Activated CD4-positive, alpha-beta T cell treated with anti-CD3 and anti-CD28 coated beads for 4 hours (primary cell): ENCODE measurements at places on chromosomes 12 and 14.

DNA sequence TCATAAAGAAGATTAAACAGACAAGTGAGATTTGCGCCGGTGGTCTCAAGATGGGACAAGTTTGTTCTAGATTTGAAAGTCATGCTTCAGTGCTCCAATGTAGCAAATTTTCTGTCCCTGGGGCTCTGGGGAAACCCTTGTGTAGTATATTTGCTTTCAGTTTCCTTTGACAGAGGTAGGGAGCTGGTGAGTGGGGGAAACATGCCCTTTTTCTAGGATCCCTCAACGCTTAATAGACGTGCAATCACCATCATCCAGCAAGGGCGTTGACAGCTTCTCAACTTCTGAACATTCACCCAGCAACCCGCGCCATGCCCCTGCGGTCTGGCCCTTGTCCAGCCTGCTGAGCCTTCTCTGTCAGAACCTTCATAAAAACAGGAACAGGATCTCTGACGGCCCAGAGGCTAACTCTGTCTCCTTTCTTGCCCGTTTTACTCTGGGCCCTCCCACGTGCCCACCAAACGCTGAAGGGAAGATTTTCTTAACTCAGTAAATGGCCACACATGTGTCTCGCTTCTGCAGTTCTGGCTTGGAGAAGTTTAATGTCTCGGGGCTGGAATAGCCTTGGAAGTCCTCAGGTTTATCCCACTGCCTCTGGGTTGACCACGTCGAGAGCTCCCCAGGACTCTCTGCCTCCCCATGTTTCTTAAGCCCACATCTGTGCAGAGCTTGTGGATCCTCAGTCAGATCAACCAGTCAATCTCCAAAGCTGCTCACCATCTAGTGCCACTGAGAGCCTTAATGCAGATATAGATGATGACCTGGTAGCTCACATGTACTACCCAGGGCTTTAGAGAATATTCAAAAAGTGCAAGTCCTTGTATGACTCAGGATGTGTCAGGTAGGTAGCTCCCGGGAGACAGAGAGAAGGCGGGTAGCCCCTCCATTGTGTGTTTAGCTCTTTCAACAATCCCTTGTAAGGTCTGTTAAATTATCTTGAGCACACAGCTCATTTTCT, 58.1 kb upstream of the CCND2 start:
- peak; percentile 14 for DNase-seq

- DNase-seq: no peak
Measured at GRCh38 chr14:32588448-32589320, 259.6 kb downstream of the AKAP6 start.

DNA sequence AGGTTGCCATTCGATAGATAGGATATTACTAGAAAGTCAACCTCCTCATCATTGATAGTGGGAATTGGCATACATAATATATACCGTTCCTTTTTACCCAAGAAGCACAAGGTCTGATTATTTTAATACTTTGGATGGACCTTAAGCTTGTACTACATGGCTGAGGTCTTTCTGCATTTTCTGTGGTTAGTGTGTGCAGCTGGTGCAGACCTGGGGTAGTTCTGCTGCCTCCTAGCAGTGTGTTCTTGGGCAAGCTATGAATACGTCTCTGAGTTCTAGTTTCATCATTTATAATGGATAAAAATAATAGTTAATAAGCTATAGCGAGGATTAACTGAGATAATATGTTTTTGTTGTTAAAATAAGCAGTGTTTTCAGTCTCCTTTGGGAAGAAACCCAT, 2.2 kb downstream of the ZDHHC17 start:
- no peak for DNase-seq

- no peak for DNase-seq
Measured at GRCh38 chr14:85948153-85948552, 418.2 kb downstream of the FLRT2 start.

DNA sequence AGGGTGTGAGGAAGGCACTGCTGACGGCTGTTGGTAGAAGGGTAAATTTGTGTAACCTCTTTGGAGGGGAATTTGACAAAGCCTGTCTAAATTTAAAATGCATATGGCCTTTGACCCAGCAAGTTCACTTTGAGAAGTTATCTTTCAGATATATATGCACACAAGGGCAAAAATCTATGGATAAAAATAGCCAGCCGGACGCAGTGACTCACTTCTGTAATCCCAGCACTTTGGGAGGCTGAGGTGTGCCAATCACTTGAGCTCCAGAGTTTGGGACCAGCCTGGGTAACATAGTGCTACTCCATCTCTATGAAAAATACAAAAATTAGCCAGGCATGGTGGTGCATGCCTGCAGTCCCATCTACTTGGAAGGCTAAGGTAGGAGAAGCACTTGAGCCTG, 13.4 kb downstream of the UBC start:
- DNase-seq: no peak

- no peak for DNase-seq
Measured at GRCh38 chr14:65259000-65259399, 153.5 kb upstream of the FUT8 start.

DNA sequence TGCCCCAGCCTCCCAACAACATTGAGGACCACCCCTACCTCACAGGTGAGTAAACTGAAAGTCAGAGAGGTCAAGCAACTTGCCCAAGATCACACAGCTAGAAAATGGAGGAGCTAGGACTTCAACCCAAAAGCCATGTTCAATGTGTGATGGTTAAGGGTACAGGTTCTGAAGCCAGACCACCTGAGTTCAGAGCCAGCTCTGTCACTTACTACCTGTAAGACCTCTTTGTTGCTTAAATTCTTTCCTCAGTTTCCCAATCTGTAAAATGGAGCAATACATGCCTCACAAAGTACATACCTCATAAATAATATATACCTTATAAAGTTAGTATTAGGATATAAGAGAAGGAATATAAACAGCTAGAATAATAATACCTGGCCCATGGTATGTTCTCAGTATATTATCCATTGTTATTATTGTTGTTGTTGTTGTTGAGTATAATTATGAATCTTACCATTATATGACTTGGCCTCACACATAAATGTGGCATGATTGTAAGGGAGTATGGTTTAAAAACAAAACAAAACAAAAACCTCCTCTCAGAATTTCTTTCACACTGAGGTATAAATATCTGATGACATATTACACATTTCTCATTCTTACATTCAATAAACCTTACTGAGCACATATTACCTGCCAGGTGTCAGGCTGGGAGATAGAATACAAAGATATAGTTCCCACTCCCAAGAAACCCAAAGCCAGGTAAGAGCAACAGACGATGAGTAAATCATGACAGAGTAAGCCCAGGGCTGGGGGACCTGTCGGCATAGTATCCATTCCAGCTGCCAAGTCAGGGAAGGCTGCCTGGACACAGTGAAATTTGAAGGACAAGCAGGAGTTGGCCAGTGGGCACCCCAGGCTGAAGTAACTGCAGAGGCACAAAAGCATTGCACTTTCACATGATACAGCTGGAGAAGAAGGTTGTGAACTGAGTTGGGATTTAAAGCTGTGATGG, 19.6 kb downstream of the CMKLR1 start:
- DNase-seq: no peak

- no peak for DNase-seq
Measured at GRCh38 chr12:8987685-8988084, 1.7 kb upstream of the KLRG1 start.

DNA sequence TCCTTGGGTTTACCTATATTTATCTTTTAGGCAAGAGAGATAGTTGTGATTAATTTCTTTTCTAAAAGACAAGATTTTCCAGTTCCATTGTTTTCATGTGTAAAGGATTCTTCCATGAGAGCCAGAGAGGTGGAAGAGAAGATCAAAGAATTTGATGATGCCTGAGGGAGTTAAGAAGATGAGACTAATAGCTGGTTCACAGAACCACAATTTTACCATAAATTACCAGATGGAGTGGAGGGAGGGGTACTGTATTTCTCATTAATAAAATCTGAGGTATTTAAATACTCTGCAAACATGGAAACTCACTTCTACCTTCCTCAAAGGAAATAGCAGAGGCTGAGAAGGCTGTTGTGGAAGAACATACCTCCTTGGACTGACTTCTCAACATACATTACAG, 34.6 kb downstream of the ALKBH1 start:
- no peak for DNase-seq

GRCh38 chr12:116337312-116337711, 59.8 kb upstream of the MED13L start:
- no peak for DNase-seq

DNA sequence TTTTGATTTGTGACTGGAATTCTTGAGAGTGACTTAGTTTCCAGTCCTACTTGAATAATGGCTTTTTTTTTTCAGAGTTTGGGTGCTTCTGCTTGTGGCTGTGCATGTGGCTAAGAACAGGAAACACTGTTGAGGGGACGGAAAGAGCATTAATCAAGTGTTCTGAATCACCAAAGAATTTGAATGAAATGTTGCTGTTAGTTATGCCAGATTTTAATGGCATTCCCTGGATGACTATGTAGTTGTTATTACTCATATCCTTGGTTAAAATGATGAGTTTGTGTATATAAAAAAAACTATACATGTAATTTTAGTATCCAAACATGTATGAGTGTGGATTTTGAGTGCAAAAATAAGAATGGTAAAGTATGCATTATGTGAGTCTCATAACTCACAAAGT, 347.9 kb downstream of the BCAT1 start:
- no peak for DNase-seq

DNA sequence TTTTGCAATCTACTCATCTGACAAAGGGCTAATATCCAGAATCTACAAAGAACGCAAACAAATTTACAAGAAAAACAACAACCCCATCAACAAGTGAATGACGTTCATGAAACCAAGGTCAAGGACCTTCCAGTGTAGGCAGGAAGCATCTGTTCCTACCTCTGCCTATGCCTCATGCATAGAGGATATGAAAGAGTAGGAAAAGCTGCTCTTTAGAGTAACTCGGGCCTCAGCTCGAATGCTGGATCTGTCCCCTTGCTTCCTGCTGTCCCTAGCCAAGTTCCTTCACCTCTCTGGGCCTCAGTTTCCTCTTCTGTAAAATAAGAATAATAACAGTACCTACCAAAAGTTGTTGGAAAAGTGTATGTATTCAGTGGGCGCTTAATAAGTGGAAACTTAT, 65.0 kb downstream of the FOXN4 start:
- no peak for DNase-seq

- no peak for DNase-seq
Measured at GRCh38 chr12:29741342-29742241, 42.1 kb downstream of the TMTC1 start.

GRCh38 chr12:53380794-53381730, 1.1 kb downstream of the SP1 start:
- DNase-seq: no peak

DNA sequence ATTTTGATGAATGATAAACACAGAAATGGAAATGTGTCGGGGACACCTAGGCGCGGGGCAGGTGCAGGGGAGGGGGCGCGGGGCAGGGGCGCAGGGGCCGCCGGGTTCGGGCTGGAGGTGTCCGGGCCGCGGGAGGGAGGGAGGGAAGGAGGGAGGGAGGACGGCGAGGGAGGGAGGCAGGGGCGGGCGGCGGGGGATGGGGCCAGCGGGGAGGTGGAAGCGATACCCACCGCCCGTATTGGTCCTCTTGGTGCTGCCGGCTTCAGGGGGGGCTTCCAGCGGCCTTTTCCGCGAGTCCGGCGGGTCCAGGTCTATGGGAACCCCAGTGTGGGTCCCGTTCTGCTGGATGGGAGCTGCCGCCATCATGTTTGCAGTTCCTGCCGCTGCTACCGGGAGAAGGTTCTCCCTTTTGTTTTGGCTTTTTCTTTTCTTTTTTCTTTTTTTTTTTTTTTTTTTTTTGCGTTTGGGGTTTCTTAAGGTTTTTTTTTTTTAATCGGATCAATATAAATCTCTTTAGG, 703 bp downstream of the NOVA1 start:
- no peak for DNase-seq

- no peak for DNase-seq
Measured at GRCh38 chr14:71619472-71619871, 312.8 kb upstream of the RGS6 start.

DNA sequence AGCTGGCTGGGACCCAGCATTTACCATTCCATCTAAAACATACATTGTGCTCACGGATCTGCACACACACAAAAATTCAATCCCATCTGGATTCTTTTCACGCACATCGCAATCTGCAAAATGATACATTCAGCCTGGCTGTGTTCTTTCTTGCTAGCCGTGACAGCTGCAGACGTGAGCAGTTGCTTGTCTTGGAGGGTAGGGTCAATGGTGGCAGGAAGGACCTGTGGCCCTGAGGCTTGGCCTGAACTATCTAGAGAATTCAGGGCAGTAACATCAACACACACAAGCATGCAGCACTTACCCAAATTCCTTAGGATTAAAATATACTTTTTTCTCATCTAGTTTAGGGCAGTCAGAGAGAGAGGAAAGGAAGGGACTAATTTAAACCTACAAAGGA, 72.0 kb downstream of the DICER1 start:
- DNase-seq: no peak

DNA sequence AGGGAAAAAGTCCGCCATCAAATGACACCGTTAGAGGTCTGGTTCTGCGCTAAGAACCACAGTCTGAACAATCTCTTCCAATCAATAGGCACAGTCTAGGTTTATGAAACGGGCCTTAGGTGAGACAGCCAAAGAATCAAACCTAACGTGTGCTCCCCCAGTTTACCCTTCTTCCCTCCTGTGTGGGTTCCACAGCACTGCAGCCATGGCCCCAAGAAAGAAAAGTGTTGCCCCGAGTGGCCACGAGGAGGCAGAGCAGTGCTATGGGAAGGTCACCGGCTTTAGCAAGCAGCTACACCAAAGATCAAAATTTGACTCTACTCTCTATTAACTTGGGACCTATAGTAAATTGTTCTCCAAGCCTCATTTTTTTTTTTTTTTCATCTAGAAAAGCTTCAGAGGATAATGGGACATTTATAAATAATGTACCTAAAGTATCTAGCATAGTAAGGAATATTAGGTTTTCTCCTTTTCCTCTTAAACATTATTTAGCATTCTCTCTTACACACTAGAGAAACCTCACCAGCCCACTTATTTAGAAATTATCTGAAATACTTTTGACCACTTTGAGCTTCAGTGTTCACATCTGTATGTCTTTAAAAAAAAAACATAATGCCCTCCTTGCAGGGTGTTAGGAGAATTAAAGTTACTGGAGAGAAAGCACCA, 70.2 kb upstream of the GPHB5 start:
- DNase-seq: peak; percentile 44

DNA sequence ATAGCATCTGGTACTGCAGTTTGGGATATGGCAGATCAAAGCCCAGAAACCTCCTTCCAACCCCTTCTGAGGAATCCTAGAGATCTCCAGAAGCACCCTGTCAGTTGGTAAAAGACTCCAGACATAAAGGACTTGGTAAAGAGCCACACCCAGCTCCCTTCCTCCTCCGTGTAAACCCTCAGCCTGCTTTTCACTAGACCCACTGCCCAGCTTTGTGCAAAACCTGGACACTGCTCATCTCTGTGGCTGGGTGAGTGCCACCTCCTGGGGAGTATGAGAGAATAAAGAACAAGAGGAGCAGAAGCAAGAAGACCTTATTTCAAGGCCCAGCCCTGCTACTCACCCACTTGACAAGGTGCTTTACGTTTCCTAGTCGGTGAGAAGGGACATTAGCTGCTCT, 33.0 kb downstream of the ANO2 start:
- no peak for DNase-seq

DNA sequence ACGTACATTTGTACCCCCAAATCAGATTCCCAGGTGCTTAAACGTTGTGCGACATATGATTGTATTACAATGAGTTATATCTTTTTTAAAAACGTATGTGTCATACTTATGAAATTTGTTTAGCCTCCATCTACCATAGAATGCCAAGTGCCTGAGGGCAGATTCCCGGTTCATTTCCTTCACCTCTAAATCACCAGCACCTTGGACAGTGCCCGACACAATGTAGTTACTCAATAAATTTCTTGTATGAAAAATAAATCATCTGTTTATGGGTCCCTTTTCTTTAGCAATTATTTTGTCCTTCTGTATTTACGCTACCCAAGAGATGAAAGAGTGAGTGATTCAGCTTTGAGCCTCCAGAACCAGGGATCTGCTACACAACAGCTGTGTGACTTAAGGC, 157.4 kb downstream of the TBX5 start:
- no peak for DNase-seq
